Spinal cord (tissue), 10 donors: ENCODE measurements at places on chromosomes 5 and 9.

DNA sequence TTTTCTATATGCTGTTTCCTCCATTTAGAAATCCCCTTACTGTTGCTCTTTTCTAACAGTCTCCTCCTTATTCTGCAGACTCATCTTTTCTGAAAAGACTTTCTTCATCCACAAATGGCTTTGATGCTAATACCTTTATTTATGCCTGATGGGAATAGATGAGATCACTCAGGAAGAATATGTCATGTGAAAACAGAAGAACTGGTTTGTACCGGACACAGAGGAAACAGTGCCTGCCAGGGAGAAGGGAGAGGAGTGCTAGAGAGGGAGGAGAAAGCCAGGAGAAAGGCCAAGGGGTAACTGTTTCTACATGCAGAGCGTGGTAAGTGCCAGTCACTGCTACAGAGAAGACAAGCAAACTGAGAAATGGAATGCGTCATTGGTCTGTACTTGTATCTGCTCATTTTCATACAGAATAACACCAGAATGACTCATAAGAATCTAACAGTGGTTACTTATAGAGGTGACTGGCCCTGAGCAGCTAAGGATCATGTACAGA lies 45.9 kb upstream of the PJA2 start:
- DNase-seq: no peak

- peak; percentile 61 for DNase-seq
These were observed 2.0 kb upstream of the GCNT4 start for GRCh38 chr5:75054134-75054930.

GRCh38 chr5:10632110-10632761 lies 68.4 kb downstream of the ANKRD33B start:
- DNase-seq: no peak

DNA sequence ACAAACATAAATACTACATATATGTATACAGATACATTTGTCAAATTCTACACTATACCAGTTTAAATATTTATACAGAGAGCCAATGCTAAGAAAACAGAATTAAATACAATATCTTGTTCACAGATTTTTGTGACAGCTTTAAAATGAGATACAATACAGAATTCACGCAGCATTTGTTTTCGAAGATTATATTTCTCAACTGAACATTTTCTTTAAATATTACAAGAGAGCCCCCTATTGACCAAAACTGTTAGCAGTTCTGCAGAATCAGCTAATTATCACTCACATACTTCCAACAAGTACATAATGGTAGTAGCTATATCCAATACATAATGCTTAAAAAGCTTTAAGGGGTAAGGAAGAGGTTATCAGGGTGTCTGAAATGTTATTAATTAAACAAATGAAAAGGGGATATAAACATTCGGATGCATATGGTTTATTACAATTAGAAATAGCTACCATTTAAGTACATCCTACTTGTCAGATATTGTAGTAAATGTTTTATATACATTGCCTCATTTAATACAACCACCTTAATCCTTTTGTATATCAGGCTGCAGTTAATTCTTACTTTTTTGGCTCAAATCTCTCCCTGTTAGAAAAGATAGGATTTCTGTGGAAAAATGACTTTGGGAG lies 31.7 kb downstream of the ZDHHC21 start:
- DNase-seq: no peak

DNA sequence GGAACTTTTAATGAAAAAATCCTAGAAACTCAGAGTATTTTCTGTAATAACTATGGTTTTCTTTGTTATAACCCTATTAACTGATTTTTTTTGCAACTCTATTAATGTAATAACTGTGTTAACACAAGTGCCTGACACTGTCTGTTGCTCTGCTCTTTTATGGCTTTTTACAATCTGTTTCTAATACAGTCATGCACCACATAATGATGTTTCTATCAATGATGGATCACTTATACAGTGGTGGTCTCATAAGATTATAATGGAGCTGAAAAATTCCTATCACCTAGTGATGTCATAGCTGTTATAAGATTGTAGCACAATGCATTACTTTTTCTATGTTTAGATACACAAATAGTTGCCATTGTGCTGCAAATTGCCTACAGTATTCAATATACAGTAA lies 123.1 kb upstream of the SV2C start:
- no peak for DNase-seq

DNA sequence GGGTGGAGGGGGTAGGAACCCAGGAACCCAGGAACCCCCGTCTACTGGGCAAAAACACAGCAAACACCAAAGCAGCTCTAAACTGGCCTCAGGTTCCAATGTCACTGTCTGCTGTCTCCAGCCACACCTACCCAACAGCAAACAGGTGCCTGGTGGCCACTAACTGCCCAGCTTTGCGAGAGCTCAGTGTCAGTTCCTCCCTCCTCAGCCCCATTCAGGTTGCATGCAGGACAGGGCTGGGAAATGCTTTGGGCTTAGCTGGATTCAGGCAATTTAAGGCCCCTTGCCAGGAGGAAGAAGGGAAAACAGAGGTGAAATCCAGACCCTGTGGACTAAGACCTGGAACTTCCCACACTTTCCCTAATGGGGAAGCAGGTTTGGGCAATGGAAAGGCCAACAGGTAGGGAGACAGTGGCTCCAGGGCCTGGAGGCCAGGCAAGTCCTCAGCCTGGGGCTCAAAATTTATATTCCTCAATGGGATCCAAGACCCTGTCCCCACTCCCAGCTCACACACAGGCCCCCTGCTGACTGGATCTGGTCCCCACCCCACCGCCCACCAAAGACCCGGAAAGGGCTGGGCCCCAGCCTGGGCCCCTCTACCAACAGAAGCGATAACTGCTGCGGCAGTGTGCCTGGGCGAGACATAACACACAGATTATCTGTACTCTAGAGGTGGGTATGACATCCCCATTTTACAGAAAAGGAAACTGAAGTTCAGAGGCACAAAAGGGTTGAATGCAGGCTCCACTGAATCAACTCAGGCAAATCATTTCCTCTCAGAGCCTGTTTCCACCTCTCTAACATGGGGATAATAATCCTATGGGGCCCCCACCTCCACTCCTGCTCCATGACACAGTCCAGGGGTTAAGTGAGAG lies 3.5 kb downstream of the EEIG1 start:
- no peak for DNase-seq
